ENCODE measurements at places on chromosomes 7 and 10. TPM values are rescaled to one million over a fixed set of nuclear protein-coding genes. Genes with fewer than 3 reads are reported as not detected.

Gene PTF1A
- total RNA-seq = not detected

Gene PRTFDC1
- total RNA-seq = 2.8 TPM

DNA sequence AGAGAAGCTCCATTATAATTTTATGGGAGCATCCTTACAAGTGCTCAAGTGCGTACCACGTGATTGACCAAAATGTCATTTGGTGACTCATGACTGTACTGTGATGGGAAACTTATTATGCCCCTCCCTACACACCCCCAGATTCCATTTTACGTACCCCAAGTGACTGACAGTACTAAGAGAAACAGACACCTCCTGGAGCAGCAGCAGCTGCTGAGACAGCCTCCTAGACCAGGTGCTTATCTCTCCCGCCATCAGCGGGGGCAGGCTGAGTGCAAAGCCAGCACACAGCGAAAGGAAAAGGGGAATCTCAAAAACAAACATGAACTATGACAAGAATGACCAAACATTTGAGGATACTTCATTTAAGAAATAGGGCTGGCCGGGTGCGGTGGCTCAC is 4.2 kb upstream of the ADAM12 start:
- DNase-seq = no peak

- no peak for DNase-seq
These were observed 37.8 kb upstream of the GARS1 start for GRCh38 chr7:30556840-30557239.

GRCh38 chr10:78728176-78728575 is 340.6 kb upstream of the ZMIZ1 start:
- DNase-seq = no peak

DNA sequence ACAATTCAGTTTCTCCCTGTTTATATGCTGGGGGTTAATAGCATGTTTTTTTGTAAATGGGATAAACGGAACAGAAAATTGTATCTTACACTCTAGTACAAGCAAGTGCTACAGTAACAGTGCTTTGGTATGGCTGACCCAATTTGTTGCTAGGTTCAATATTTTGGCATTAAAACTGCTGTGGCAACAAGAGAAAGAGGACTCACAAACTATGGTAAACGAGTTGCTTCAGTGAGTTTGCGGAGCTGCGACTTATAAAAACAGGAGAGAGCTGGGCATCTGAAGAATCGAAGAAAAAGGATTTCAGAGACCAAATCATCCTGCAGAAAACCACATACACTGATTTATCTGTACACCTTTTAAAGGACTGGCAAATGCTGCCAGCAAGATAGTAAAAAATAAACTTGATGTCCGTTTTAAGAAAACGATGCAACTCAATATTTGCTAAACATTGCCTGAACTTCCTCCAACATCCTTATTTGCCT is 2.2 kb downstream of the GLUD1 start:
- no peak for DNase-seq

DNA sequence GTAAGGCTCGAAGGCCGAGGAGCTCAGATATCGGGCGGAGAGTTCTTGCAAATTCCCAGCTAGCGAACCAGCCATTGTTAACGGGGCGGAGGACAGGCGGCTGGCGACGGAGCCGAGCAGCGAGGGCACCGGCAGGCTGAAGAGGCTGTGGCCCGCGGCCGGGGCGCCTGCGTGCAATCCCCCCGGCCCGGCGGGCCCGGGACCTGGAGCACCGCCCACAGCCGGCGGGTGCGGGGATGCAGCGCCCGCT is 4.1 kb downstream of the VAX1 start:
- no peak for DNase-seq

DNA sequence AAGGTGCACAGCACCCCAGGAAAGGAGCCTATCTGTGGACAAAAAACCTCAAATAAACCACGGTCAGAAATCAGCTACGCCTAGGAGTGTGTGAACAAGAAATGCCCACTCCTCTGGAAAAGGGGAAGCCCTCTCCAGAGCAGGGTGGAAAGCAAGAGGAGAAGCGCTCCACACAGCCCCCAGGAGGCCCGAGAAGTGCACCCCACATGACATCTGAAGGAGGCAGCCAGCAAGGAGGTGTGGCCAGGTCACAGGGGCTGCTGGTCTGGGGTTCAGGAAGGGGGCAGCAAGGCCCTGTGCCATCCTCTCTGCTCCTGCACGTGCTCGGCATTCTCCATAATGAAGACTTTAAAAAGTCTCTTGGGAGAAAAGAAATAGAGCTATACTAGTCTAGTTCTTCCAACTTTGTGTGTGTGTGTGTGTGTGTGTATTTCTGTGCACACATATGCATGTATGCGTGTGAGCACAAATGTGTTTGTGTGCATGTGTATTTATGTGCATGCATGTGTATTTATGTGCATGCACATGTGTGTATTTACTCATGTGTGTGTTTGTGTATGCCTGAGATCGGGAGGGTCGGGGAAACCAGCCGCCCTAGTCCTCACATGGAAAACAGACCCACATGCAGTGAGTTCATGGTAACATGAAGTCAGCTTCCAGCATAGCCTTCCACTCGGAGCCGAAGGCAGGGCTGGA is 76.5 kb downstream of the TNS3 start:
- DNase-seq = no peak

DNA sequence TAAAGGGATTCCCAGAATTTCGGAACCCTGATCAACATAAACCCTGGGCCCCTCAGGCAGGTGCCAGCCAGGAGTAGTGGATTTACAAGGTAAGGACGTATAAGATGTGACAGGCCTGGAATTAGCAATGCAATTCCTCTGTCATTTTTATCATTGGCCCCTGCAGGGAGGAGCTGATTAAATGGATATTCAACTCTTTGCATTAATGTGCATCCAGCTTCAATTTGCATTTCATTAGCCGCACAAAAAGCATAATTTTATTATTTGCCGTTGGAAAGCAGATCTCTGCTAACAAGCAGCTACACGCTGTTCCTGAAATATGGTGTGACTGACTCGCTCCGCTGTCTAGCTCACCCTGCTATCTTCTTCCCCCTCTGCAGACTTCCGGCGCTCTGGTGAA is 195.8 kb downstream of the RPS24 start:
- DNase-seq = no peak

DNA sequence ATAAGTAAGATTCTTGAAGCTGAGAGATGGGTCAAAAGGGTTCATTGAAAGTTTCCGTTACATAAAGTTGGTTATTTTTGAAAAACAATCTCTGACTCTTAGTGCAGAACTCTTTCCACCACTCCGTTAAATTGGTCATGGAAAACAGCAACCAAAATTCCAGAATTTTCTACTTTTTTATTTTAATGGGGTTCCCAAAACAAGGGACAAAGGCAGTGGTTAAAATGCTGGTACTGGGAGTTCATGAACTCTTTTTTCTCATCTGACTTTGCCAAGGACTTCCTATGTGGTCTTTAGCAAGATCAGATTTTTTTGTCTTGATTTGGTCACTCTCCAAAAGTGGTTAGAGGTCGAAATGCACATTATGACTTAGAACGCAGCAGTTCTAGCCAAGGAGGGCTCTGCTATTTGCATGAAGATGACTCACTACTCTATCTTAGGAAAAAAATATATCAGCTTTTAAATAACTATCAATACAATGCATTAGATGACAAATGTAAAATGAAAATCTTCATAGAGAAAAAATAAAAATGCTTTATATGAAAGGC is 145.7 kb downstream of the REEP3 start:
- no peak for DNase-seq

DNA sequence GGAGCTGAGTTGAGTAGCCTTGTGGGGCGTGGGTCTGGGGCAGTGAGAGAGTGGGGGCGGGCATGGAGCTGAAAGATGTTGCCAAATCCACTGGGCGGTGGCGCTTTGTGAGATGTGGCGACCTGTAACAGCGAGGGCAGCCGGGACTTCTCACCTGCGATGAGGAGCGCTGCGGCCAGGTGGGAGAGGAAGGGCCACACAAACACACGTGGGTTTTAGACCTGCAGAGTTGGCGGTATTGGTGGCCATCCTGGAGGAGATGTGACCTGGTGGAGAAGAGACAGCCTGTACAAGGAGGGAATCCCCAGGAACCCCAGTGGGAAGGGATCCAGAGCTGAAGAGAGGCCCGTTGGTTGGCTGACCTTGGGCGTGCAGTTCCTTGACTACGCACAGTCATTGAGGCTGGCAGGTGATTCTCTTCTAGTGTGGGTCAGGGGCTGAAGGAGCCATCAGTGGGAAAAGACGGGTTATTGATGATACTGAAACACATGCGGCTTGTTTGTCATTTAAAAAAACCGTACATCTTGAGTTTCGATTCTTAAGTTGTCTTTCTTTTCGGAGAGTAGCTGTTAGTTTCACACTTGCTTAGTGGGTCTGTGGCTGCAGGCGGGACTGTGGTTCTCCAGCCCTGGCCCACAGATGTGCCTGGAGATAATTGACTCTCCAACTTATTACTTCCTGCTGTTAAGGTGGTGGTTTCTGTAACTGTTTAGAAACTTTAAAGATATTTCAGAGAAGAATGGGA is 2.4 kb downstream of the CHST12 start:
- no peak for DNase-seq

GRCh38 chr10:63608511-63608910 is 87.3 kb downstream of the REEP3 start:
- no peak for DNase-seq

DNA sequence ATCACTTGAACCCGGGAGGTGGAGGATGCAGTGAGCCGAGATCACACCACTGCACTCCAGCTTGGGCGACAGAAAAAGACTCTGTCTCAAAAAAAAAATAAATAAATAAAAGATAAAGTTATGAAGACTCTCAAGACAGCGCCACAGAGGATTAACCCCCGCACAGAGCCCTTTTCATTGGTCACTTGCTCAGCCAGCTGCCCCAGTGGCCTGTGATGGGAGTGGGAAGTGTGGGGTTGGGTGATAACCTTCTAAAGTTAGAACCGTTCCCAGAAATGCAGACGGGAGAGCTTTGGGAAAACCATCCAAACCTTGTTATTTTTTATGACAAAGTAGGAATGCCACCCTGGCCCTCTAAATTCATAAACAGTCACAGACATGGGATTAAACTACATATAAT is 57.4 kb downstream of the PARP12 start:
- DNase-seq = no peak

All from glomerular endothelial cell (primary cell).